Stimulated activated CD4-positive, alpha-beta T cell treated with anti-CD3 and anti-CD28 coated beads, TNF-alpha, amount 100 ng/mL, for 24 hours (primary cell): ENCODE measurements at places on chromosomes 5 and 9.

GRCh38 chr5:149886060-149886459 is 58.5 kb downstream of the PDE6A start:
- no peak for DNase-seq

DNA sequence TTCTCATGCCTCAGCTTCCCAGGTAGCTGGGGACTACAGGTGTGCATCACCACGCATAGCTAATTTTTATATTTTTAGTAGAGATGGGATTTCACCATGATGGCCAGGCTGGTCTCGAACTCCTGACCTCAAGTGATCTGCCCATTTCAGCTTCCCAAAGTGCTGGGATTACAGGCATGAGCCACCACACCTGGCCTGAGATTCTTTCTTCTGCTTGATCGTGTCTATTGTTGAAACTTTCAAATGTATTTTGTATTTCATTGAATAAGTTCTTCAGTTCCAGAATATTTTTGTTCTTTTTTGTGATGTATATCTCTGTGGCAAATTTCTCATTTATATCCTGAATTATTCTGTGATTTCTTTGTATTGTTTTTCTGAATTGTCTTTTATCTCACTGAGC is 1063.3 kb upstream of the WWC1 start:
- DNase-seq: no peak

- DNase-seq: no peak
Observed at GRCh38 chr5:138349852-138350562, 2.5 kb upstream of the KDM3B start.

DNA sequence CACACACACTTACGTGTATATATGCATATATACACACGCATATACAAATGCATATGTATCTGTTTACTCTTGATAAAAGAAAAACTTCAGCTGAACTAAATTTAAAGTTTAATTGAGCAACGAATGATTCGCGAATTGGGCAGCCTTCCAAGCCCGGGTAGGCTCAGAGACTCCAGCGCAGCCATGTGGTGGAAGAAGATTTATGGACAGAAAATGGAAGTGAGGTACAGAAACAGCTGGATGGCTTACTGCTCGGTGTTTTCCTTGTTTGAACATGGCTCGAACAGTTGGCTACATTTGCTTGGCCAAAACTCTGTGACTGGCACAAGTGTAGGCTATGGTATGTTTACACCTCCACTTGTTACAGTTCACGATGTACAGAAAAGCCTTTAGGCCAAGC is 239.3 kb upstream of the PRDM9 start:
- no peak for DNase-seq

DNA sequence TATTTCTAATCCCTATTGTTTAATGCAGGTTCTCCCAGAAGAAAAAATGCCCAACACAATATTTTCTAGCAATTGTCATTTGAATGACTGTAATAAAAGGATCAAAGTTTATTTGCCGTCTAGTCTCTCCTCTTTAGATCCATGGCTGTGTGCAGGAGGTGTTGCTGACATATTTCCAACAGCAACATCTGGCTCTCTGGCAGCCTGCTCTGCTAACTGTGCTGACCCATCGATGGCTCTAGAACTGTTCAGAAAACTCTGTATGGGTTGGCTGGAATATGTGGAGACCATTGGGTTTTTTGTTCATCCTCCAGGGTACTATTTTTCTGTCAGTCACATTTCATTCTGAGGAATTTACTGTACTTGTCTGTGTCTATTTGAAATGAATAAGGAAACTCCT is 202.0 kb upstream of the SLC27A6 start:
- DNase-seq: no peak

DNA sequence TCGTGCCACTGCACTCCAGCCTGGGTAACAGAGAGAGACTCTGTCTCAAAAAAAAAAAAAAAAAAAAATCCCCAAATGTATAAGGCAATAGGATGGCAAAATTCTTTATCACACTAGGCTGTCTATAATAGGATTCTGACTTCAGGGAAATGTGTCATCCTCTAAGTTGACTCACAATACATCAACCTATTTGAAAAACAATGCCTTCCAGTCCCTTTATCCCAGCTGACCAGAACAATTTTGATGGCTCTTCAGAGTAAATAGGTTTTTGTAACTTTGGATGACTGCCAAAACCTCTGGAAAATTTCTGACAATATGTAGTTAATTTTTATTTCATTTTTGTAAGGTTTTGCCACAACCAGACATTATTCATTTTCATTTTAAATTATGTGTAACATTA is 184.1 kb downstream of the CCDC192 start:
- no peak for DNase-seq

DNA sequence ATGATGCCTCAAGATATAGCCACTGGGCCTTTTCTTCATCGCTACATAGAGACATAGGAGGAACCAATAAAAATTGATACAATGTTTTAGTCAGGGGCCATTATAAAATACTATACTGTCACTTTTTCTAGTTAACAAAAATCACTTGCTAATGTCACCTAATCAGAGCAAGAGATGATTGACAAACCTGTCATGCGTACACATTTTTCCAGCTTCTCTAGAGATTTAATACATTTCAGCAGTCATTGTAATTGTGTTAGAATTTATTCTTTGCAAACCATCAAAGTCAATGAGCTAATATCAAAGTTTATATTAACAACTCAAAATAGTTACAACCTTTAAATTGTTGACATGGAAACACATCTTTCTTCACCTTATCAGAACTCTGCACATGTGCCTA is 513.6 kb upstream of the SEMA6A start:
- DNase-seq: no peak

- no peak for DNase-seq
Observed at GRCh38 chr9:92738661-92739081, 26.0 kb downstream of the BICD2 start.
